GM23338 (cell line): ENCODE measurements at places on chromosomes 16 and 17. TPM values are rescaled to one million over a fixed set of nuclear protein-coding genes. Genes with fewer than 3 reads are reported as not detected.

Gene CDRT15L2
- polyA plus RNA-seq: not detected in 2 replicates

GRCh38 chr17:48384164-48384563 is 45.9 kb downstream of the SKAP1 start:
- DNase-seq: no peak

DNA sequence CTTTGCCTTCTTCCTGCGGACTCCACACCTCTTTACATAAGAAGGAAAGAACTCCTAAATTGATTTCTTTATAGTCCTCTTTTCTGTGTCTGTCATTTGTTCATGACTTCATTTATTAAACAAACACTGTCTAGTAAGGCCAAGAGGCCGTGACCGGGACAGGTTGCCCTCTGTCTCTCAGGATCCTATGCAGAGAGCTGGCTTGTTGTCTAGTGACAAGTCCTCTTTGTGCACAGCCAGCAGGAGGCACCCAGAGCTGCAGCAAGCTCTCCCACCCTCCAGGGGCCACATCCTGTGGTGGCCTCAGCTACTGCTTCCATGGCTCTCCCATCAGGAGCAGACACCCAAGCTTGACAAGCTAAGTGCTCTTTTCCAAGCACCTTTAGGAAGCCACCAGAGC is 50.6 kb downstream of the PLD6 start:
- no peak for DNase-seq

- no peak for DNase-seq
Measured at GRCh38 chr16:2190002-2190658, 6.3 kb downstream of the CASKIN1 start.

DNA sequence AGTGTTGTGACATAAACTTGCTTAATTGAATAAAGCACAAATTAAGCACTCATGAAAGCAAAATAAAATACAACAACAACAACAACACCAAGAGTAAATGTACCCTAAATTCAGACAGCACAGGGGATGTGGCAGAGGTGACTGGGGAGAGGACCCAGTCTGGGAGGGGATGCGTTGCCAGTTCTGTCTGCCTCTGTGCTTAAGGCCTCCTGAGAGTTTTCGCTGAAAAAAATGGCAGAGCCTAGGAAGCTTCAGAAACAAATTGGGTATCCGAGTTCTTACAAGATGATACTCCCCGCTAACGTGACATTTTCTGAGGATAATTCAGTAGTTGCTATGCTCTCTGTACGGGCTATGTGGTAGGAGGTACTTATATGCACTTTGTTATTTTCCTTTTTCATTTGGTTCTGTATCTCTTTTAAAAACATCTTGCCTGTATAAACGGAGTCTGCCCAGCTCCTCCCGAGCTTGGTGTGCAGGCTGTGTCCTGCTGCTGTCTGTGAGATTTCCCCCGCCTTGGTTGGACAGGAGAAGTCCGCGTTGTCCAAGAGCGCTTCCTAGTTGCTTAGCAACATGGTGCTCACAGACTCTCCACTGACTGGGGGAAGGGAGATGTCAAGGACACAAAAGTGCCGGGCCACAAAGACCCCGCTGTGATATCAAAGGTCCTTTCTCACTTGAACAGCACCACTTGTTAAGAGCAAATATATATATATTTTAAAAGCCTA is 134.2 kb upstream of the CPHXL start:
- DNase-seq: peak; percentile 28

GRCh38 chr16:51419768-51420167 is 268.7 kb upstream of the SALL1 start:
- no peak for DNase-seq

Gene GSDMA
- not detected in 2 replicates for polyA plus RNA-seq

DNA sequence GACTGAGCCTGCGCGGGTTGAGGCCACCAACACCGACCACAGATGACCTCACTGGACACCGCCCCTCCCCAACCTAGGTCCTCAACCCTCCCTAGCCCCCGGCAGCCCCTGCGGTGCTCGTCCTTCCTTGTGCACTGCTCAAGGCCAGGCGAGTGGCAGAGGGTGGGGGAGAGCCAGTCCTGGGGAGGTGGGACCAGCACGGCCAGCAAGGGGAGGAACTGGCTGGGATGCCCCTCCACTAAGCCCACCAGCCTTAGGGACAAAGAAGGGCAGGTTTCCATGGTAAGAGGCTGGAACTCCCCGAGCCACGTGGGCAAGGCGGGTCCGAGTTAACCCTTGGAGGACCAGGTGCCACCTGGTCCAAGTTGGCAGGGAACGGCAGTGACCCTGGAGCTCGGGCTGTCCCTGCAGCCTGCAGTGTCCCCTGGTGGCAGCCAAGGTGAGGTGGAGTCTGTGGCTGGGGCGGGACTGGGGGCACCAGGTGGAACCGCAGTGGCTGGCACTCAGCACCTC is 9.2 kb downstream of the FSCN2 start:
- peak; percentile 86 for DNase-seq

DNA sequence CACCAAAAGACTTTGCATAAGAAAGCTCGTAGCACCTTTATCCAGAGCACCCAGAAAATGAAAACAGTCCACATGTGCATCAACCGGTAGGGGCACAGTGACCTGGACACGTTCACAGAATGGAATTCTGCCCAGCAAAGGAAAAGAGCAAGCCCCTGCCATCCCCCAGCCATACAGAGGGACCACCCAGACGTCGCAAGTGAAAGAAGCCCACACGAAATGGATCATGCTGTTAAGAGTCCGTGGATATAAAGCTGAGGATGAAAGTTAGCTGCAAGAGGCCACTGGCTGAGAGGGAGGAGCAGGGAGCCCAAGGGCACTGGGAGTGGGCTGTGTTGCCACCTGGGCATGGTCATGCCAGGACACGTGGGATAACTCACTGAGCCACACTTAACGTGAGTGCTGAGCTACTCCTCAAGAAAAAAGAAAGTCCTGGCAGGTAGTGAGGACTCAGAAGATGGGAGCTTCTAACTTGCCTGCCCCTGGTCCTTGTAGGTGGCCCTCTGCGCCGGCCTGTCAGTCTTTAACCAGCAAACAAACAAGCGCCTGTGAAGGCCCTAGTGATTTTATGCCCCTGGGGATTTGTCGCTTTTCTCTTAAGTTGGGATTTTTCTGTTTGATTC is 190.7 kb downstream of the C16orf95 start:
- no peak for DNase-seq

GRCh38 chr16:77443357-77444146 is 8.7 kb upstream of the ADAMTS18 start:
- no peak for DNase-seq

GRCh38 chr16:30353438-30354129 is 1.5 kb downstream of the CD2BP2 start:
- no peak for DNase-seq

Gene HSD11B2
- 14.8 and 16.6 TPM in 2 replicates for polyA plus RNA-seq

DNA sequence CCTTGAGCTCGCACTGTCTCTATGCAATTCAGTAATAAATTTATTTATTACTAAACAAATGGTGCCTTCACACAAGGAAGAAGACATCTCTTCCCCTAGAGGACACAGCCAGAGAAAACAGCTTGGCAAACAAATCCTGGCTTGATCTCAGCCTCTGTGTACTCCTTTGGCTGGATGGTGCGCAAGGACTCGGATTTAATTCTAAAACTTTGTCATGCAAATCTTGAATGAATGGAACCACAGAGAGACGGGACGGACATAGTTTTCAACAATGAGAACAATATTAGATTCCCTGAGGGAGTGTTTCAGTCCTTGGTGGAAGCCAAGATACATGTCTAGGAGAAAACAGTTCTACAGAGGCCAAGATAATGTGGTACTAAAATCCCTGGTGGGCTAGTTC is 349.5 kb downstream of the NPIPA8 start:
- no peak for DNase-seq

DNA sequence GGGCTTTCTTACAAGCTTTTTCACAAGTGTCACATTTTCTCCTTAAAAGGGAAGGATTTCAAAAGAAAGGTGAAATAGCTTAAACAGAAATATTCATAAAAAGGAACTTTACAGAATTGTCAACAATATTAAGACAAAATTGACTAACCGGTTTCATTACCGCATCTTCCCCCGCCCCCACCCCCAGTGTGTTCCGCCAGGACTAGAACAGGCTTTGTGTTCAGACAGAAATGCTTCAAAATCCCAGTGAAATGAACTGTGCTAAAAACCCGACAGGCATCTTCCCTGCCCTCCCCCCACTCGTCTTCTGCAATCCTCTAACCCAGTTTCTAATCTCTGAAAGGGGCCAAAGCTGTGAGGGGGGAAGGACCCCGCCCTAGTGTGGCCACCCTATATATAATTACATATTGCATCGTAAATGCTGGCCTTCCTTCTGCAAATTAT is 990 bp upstream of the ROGDI start:
- DNase-seq: no peak

- no peak for DNase-seq
Measured at GRCh38 chr16:69188236-69188549, 1.2 kb downstream of the SNTB2 start.

- DNase-seq: no peak
Measured at GRCh38 chr16:64982581-64982980, 139.3 kb downstream of the CDH11 start.

Gene ADAP2
- 0.80 and 0.94 TPM in 2 replicates for polyA plus RNA-seq

Gene CRAMP1
- polyA plus RNA-seq: 3.4 TPM in 2 replicates

DNA sequence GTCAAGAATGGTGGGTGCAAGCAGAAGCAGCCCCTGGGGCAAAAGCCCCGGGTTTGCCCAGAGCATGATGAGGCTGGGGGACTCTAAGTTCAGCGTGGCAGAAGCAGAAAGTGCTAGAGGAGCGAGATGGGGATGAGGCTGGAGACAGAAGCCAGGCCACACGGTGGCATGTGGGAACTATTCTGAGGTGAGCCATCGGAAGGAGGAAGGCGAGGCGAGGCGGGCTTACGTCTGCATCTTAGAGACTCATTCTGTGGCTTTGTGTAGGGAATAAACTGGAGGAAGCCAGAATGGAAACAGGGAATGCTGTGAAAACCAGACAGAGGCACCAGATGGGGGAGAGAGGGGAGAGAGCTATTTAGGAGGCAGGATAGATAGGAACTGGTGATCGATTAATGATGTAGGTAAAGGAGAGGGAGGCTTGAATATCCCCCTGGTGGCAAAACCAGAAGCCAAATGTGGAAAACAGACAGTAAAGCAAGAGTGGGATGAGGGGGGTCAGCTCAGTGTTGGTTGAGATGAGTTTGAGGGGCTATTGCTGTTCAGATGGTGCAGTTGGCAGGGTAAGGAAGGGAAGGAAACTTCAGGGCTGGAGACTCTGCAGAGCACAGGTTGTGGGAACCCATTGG is 3.1 kb upstream of the TNFSF13 start:
- peak; percentile 63 for DNase-seq

GRCh38 chr16:72807245-72807644 is 240.7 kb downstream of the ZFHX3 start:
- no peak for DNase-seq

DNA sequence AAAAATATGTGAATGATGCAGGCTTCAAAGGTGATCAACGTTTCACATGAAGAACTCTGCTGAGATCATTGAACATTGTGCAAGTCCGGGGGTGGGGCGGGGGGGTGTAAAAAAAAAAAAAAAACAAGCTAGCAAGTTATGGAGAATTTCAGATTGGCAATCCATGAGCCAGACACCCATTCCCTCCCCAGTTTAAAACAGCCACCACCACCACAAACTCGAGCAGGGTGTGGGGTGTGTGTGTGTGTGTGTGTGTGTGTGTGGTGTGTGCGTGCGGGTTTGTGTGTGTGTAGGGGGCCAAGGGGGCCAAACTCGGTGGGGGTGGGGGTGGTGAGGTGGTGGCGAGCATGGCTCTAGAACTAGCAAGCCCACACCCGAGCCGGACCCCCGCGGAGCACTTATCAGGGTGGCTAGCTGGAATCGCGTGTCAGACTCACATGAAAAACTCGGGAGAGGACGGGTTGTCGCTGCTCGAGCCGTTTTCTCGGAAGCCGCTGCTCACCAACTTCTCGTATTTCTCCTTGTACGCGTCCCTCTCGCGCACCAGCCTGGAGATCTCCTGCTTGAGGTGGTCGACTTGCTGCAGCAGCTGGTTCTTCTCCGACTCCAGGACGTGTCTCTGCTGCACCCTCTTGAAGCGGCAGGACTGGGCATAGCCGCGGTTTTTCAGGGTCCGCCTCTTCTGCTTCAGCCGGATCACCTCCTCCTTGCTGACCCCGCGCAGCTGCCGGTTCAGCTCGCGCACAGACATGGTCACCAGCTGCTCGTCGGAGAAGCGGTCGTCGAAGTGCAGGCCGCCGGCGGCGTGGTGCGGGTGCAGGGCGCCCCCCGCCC is 2.0 kb downstream of the MAF start:
- peak; percentile 71 for DNase-seq

Gene METTL9
- 66.4 and 72.5 TPM in 2 replicates for polyA plus RNA-seq
